ENCODE measurements at places on chromosomes 12 and 14.
A peak's percentile ranks its signal among the peaks of the same experiment; 100 is the strongest.

DNA sequence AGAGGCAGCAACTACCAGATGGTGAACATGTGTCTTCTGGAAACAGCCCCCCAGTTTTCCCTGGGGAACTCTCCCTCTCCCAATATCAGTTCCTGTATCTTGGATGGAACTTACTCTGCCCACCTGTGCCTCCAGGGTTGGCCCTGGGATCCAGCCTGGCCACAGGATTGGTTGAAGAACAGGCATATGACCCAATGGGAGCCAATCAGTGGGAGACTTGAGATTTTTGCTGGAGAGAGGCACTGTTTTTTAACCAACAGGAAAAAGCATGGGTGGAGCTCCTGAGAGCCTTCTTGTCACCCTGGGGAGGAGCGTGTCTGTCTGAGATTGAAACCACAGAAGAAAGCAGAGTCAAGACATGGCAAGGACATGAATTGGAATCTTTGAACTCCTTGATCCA lies 33.6 kb upstream of the COX6A1 start:
- no peak for DNase-seq

DNA sequence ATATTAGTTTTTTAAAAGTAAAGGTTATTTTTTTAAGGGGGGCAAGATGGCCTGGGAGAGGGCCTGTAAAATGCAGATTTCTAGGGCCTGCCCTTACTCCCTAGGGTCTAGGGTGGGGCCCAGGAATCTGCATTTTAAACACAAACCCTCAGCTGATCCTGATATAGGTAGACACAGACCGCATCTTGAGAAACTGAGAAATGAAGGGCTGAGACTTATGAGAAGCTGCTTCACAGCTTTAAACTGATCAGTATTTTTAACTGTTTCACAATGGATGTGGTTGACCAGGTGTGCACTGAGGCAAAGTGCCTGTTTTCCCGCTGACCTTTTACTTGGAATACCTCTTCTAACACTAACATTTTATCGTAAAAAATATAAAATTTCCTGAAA lies 84.0 kb downstream of the CCDC88C start:
- DNase-seq: no peak

DNA sequence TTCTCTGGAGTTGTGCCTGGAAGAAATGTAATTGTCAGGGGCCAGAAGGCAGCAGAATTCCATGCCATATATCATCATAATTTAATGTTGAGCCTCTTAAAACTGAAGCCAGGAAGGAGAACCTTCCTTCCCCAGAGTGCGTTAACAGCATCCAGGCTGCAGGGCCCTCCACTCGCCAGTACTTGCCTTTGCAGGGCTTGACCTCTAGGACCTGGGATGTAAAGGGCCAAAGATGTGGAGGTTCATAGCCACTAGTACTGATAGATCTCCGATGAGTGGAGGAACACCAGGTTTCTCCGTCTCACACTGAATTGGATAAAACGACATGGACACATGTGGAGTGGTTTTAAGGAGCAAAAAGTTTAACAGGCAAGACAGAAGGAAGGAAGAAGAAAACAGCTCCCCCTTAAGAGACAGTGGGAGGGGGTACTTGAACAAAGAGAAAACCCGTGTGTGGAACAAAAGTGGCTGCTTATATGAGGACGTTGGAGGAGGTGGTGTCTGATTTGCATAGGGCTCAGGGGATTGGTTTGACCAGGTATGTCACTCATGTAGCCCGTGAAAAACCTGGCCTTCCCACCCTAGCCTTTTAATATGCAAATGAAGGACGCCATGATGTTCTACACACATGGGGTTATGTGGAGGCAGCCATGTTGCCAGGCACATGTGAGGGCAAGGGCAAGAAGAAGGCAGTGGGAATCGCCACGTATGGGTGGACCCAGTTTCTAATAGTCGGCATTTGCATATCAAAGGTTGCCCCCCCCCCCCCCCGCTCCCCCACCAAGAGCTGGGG lies 38.8 kb upstream of the WSCD2 start:
- no peak for DNase-seq

DNA sequence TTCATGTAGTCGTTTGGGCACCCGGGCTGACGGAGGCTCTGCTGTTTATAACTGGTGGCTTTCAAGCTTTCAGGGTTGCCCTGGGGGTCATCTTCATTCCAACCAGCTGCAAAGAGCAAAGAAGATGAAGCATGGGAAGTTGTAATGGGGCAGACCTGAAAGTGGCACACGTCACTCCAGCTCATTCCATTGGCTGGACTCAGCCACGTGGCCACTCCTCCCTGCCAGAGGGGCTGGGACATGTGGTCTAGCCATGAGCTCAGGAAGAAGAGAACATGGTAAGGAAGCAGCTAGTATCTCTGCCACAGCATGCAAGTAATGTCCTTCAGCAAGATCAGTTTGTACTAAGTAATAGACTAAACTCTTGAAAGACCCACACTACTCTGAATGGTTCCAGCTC lies 51.7 kb upstream of the FERMT2 start:
- no peak for DNase-seq

GRCh38 chr12:112595410-112595809 lies 176.7 kb downstream of the PTPN11 start:
- DNase-seq: no peak

DNA sequence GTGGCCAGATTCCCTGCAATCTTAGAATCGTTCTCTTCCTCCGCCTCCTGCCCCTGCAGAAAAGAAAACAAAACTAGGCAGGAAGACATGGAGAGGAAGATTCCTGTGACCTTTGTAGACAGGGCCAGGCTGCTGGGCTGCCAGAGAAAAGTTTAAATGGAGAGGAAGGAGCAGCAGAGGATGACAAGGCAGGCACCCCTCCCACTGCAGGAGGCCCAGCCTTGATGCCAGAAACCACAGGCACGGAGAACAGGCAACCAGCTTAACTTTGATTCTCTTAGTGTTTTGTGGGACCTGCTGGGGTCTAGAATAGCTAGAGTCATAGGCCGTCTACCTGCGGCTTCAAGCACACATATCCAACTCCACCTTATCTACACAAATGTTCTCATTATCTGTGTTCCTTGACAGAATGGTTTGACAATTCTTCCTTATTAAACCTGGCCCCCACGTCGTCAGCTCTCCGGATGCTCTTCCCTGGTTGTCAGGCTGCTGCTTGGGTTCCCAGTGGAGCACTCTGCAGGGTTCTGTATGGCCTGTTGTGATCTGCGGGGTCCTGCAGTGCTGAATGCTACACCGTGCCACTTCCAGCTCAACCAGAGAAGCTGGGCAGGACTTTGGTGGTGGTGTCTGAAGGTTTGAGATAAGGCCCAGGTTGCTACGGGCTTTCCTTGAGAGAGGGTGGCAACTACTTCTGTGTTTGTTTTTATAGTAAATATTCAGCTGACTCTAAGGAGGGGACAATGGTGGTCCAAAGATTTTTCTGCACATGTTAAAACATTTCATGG lies 609.5 kb downstream of the AACS start:
- no peak for DNase-seq

DNA sequence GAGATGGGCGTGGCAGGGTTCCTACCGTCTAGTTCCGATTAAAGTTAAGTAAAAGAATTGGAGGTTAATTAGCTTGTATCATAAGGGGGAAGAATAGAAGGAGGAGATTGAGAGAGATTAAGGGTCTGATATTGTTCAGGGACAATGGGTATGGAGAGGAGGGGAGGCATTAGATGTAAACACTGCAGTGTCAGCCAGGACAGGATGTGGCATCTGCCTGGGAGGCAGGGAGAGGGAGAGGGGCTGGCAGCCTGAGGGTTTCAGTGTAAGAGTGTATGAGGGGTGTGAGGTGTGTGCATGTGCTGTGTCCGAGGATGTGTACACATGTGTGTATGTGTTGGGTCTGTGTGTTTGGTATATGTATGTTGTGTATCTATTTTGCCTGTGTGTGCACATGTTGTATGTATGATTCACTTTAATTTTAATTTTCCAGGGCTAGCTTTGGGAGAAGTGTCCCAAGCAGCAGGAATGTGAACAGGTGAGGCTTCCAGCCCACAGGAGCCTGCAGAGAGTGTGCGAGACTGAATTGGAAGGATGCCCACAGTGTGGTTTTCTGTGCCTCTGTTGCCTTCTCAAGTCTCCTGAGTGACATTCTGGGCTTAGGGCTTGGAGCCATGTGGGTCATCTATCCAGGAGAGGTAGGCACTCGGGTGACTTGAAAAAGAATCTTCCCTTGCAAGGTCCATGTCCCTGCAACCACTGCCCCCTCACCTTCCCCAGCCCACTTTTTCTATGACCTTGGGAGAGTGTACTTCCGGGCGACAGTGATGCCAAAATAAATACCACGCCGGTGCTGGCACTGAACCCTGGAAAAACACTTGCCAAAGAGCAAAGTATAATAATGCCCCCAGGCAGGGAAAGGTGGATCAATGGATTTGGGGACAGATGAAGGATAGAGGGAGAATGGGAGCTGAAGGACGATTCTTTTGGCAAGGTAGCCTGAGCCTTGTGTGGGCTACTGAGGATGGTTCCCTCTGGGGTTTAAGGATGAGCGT lies 36.8 kb upstream of the DCD start:
- no peak for DNase-seq

- DNase-seq: no peak
These were observed 1.7 kb downstream of the KCNH3 start for GRCh38 chr12:49540229-49541139.

DNA sequence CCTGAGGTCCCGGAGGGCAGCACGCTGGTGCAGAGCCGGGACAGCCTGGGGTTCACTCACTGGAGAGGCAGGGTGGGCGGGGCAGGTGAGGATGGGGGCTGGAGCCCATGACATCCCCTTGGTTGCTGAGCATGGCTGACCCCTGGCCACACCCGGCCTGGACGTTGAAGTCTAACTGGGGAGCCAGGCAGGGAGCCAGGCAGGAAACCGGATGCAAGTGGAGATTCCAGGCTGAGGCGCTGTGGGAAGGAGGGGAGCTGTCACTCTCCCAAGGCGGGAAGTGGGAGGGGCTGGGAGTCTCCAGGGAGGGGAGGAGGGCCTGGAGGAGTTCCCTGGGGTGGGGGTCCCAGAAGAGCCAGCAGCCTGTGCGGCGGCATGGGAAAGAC lies 7.7 kb upstream of the INF2 start:
- DNase-seq: peak; percentile 95

DNA sequence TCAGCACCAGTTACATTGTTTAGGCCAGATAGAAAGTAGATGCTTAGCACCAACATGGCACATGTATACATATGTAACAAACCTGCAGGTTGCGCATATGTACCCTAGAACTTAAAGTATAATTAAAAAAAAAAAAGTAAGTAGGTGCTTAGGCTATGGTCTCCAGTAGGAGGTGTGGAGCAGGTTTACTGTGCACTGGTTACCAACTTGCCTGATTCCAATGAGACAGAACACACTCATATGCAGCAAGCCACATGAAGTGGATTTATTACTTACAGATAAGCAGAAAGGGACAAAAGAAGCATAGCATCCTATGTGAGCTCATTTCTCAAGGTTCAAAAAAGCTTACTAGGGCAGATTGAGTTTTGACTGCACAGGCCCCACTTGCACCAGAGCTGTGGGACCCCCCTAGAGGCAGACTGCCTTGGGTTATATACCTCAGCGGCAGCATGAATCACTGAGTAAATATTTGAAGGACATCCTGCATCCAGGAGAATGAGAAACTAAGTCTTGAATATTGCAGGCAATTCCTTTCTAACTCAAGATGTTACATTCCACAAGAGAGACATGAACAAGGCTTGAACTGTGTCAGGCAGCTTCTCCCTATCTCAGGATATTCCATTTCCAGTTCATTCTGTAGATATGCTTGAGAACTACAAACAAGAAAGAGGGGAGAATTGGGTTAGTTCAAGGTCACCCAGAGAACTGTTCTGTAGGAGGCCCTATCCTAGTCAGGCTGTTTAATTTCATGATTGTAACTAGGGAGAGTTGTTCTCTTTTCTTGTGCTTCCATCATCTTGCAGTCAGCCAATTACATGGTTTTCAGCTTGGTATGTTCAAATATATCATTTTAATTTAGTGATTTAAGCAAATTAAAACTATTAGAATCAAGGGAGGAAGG lies 30.1 kb downstream of the LRFN5 start:
- DNase-seq: no peak

GRCh38 chr14:99875421-99875820 lies 82.2 kb downstream of the EML1 start:
- peak; percentile 56 for DNase-seq

DNA sequence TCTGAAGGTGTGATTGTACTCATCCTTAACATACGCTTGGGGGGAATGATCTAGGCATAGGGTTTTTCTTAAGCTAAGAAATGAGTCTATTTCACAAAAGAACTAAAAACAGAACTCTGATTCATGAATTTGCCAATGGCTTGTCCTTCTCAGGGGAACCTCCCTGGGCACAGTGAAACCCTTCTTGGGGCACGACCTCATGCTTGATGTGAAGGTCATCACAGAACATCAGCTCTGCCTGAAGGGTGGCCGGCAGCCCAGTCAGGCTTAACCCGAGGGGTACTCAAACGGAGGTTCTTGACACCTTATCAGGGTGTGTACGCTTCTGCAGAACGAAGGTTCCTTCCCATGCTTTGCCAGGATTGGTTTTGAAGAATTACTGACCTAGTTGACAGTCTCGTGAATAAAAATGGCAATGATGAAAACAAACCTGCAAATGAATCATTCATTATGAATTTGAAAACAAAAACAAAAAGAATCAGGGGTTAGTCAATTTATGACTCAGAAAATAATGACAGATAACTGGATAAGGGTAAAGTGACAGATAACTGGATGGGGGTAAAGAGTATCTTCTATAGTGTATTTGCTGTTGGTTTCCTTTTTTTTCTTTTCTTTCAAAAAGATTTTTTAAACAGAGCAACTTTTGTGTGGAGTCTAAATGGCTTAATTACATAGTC lies 86.4 kb downstream of the GALNT8 start:
- no peak for DNase-seq

- DNase-seq: no peak
These were observed 715 bp downstream of the NEK9 start for GRCh38 chr14:75126121-75126544.

GRCh38 chr14:53929871-53930715 lies 26.5 kb downstream of the BMP4 start:
- peak; percentile 57 for DNase-seq

- DNase-seq: no peak
These were observed 131.3 kb downstream of the IGF1 start for GRCh38 chr12:102349079-102349478.

- DNase-seq: no peak
These were observed 7.7 kb downstream of the THAP2 start for GRCh38 chr12:71671816-71672215.

DNA sequence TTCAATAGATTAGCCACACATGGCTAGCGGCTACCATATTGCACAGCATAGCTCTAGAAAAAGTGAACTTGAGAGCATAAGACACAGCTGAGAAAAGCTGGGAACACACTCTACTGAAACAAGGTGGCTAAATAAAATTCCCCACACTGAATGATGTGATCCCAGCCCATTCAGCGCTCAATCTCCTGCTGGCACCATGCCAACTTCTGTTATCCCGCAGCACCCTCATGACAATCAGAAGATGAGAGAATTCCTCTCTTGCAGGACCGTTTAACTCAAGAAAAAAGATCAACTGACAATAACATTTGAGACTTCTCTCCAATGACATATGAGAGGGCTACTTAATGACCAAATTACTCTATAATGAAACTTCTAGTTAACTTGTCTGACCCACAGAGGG lies 115.4 kb downstream of the ADAMTS20 start:
- DNase-seq: no peak

- no peak for DNase-seq
These were observed 78.2 kb downstream of the SPTSSA start for GRCh38 chr14:34383839-34384238.

- no peak for DNase-seq
These were observed 100.8 kb downstream of the PPHLN1 start for GRCh38 chr12:42426746-42427145.
